ENCODE measurements at places on chromosomes 2 and 18.

DNA sequence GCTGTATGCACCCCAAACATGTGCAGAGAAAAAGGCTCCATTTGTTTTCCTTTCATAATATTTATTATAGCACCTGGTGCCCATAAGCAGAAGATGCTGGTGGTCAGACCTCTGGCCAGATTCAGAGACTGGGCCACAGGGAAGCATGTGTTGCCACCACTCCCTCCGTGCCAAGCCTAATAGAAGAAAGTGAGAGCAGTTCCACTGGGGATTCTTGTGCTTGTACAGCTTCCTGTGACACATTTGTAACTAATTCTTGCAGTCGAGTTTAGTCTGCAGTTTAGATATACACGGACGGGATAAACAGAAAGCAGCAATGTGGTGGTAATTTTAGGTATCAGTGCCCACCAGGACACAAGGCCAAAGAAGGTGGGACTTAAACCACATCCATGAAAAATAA is 135.4 kb upstream of the PIEZO2 start:
- DNase-seq: no peak

DNA sequence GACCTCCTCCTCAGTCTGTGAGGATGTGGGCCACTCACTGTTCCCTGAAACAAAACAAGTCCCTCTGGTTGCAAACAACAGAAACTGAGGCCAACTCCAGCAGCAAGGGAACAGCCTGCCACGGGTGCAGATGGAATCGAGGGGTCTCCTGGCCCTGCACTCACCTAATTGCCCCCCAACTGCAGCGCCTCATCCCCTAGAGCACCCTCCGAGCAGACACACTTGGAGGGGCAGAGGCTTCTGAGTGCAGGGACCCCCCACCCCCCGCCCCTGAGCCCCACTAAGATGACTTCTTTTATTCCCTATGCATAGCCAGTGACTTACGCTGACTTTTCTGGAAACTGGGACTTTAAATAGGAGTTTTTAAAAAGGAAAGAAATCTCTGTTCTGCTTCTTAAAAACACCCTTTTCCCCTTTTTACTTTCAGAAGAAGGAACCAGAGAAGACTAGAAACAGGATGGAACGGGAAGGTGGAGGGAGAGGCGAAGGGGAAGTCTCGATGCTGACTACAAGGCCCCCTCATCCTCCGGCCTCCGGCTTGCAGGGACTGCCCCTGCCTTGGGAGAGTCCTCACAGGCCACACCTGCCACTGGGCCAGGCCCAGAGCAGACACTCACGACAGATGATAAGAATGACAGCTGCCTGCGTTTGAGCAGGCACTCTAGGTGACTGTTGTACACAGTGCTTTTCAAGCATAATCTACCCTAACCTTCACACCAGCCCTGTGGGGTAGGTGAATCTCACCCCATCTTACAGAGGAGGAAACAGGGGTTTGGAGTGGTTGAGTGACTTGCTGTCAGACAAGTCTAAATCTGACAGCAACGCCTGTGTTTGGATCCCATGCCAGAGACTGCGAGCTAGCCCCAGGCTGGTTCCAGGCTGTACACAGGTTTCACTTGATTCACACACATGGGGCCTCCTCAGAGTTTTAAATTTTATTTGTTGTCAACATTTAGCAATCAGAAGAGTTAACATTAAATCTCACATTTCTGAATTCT is 28.2 kb upstream of the BIN1 start:
- no peak for DNase-seq

GRCh38 chr2:220226546-220226945 is 599.1 kb downstream of the SLC4A3 start:
- DNase-seq: no peak

DNA sequence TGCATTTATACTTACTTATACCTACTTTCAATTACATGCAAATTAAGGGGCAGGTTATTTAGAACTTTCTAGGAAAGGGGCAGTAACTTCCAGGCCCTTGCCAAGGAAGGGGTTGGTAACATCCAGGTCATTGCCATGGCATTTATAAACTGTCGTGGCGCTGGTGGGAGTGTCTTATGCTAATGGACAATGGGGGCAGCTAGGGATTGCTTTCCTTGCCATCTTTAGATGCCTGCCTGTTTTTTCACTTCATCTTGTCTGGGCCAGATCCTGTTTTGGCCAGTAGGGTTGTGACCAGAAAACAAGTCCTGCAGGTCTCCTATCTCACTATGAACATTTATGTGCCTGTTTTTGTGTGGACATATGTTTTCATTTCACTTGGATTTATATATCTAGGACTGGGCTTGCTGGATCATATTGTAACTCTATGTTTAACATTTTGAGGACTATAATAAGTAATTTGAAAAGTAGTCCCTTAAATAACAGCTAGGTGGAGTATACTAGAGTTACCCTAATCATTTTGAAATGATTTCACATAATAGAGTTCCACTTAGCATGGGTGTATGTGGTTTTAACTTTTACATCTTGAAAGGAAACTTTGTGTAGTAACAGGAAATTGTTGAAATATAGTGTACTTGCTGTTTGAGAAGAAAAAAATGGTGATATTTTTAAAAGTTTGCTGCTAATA is 56.1 kb downstream of the LCLAT1 start:
- DNase-seq: no peak

DNA sequence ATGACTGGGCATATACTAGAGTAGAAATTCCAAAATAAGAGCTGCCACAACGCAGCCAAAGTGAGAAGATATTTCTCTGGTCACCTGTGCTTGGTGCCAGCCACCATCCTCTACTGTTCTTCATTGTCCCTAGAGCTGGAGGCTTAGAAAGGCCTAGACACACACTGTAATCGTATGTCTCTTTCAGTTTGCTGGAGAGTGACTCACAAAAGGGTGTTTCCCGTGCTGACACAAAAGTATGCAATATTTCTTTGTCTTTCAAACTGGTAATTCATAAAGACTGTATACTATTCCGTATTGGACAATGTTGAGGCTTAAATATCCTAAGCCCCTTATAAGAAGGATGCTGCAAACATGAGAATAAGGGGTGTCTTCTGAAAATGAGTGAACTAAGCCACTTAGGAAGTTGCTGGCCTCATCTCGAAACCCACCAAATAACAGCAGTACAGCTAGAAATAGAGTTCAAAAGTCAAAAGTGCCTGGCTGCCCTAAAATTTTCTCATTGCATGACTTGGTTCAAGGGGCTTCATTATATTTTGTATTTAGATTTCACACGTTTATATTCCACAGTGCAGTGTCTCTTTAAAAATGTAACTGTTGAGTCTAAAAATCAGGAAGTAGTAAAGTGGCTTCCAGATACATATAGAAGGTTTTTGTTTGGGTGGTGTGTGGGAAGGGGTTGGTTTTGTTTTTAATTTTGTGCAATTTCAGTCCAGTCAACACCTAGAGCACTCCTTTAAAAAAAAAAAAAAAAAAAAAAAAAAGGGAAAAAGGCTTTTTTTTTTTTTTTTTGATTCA is 601.1 kb downstream of the ARHGAP15 start:
- no peak for DNase-seq
